ENCODE measurements at places on chromosomes 5 and 9.
A peak's percentile ranks its signal among the peaks of the same experiment; 100 is the strongest.

DNA sequence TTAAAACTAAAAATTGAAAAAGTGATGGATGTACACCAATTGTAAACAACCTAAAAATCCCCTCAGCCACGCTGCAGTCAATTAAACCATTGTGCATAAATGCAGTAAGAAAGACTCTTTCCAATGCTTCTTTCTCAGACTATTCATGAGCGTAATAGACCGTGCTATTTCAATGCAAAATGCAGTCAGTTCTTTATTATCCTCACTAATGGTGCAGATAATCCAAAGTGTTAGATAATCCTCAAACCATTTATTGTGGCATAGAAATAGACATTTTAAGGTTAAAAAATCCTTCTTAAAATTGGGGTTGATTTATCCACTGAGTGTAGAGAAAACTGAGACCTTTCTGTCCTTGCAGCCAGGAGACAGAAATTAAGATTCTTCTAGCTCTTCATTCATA lies 1862.8 kb downstream of the EFNA5 start:
- DNase-seq, result no peak

DNA sequence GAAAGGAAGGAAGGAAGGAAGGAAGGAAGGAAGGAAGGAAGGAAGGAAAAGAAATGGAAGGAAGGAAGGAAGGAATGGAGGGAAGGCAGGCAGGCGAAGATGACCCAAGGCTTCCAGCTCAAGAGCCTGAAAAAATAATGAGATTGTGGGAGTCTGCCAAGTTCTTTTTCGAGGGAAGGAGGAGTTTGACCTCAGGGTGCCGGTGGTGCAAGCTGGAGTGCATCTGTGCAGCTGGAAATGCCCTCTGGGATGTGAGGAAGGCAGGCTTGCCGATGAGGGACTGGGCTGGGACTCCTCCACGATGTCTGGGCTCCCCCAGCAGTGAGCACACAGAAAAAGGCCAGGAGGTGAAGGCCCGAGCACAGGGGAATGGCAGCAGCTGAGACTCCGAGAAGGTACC lies 154.9 kb upstream of the DAPK1 start:
- DNase-seq, result no peak

DNA sequence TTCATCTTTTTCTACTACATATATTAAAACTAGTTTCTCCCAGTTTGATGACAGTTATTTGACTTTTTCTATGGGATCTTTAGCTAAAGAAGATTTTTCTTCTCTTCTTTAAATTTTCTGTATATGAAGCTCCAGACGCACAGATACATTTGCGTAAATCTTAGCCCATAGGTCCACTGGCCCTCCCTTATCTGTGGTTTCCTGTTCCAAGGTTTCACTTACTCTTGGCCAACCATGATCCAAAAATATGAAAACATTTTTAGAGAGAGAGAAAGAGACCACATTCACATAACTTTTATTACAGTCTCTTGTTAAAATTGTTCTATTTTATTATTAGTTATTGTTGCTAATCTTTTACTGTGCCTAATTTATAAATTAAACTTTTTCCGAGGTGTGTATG lies 270.2 kb upstream of the DAPK1 start:
- DNase-seq, result no peak

- no peak for DNase-seq
These were observed 93.6 kb downstream of the SH3TC2 start for GRCh38 chr5:148969291-148969690.

GRCh38 chr5:152532714-152533113 lies 127.6 kb upstream of the NMUR2 start:
- peak; percentile 32 for DNase-seq

Measured in KBM-7 (cell line).